ENCODE measurements at places on chromosomes 2 and 18.

DNA sequence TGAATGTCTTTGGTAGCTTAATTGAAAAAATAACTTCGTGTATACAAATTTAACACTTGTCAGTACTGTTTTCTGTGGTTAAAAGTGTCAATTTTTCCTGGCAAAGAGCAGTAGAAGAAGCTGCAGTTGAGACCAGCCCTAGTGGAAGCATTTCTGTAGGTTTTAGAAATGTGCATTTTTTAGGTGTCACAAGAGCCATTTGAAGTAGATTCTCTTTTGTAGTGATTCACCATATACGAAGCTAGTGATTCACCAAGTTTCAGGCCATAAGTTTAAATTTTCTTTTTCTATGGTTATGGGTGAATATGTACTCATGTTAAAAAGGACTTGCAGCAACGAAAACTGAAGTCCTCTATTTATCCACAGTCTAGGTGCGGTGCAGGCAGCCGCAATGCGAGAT is 4.2 kb downstream of the NABP1 start:
- DNase-seq = no peak

- DNase-seq = no peak
Measured at GRCh38 chr2:44852594-44852993, 88.9 kb upstream of the SIX3 start.

GRCh38 chr18:45596036-45596435 is 19.2 kb upstream of the SLC14A2 start:
- no peak for DNase-seq

DNA sequence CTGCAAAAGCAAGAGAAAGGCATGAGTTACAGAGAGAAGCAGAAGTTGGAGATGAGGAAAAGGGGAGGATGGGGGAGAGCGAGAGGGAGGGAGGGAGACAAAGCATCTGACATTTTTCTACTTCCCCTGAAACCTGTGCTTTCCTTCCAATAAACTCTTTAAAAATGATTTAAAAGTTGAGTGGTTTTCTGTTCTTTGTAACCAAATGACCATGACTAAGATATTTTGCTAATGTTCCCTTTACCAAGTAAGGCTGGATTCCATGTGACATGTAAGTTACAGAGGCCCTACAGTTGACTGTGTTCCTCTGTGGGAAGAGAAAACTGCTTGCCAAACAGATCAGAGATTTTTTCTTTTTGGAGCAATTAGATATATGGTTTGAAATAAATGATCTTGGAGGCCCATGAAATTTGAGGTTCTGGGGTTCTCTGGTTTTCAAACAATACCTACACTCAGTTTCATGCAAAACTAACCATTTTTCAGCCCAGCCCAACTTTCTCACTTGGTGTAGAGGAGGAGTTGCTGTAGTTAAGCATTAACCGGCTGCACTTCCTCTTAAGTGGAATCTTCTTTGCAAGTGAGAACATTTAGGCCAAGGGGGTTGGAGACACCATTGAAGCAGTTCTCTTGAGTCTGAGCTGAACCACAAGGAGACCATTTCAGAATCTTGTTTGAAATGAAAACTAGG is 34.5 kb downstream of the INSIG2 start:
- DNase-seq = no peak

DNA sequence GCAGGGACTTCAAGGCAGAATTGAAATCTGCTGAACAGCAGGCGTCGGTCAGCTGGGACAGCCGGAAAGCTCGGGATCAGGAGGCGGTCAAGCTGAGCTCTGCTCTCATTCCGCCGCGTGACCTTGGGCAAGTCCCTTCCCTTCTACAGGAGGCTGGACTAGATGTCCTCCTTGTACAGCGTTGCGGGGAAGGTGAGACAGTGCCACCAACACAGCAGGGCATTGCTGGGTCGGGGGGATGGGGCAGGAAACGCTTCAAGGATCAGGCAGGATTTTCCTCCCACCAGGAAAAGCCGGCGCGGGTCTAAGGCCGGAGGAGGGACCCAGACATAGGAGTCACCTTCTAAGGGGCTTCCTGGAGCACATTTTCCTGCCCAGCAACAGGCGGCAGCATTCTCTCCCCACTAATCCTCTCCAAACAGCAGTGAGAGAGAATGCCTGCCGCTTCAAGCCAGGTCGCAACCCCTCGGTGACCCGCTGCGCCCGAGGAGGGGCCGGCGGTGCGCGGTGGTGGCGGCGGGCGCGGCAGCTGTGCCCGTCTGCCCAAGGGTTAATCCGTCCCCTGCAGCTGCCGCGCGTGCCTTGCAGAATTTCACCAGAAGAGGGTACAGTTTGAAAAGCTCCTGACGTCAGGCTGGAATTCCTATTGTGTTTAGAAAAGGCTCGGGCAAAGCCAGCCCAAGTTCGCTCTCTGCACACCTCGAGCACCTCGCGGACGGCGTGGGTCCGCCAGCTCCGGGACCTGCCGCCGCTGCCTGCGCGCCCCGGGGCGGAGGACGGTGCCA is at the start of gene KCNF1:
Gene KCNF1 (plus strand): TSS at position 644 of the 785 bp plus-strand sequence. CDS start 493 bp downstream, outside the sequence.
- no peak for DNase-seq

GRCh38 chr2:52857722-52858121 is 909.9 kb upstream of the CHAC2 start:
- no peak for DNase-seq

GRCh38 chr2:200050921-200051610 is 95.7 kb downstream of the MAIP1 start:
- DNase-seq = no peak

GRCh38 chr2:96344011-96344410 is 8.4 kb downstream of the NCAPH start:
- no peak for DNase-seq

- no peak for DNase-seq
Measured at GRCh38 chr18:56197241-56197859, 441.0 kb downstream of the TXNL1 start.

DNA sequence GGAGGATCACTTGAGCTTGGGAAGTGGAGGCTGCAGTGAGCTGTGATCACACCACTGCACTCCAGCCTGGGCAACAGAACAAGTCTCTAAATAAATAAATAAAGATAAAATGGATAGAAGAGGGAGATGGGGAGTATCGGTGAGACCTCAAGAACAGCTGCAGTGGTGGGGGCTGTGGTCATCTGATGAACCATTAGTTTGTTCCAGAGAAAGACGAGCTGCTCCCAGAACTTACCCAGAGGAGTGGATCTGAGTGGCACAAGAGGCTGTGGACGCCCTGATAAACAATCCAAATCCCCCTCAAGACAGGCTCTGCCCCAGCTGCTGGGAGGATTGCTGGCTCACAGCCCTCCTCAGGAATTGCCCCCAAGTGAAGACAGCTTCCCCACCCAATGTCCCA is 26.7 kb downstream of the TMEM127 start:
- DNase-seq = no peak

- DNase-seq = no peak
Measured at GRCh38 chr2:190354003-190354690, 10.8 kb downstream of the INPP1 start.

DNA sequence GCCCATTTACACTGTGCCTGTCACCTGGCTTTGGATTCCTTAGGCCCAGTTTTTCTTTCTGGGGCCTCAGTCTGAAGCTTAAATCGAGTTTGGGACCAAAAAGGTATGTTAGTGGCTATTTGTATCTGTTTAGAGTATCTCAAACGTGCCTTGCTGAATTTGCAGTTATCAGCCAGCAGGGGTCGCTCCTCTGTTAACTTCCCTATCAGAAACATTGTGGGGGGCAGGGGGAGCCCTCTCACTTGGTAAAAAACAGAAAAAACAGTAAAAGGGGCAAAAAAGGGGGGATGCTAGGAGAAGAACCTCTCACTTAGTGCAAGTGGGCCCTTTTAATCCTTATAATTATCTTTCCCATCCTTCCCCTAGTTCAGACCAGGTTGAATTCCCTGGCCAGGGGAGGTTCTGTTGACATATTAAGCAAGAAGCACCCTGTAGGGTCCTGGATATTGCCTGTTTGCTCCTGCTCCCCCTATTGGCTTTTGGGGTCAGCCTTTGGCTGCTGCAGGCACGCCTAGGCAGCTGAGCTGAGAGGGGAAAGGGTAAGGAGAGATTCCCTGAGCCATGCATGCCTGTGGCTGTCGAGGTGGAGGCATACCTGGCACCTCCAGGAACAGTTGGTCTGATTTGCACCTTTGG is 8.8 kb upstream of the IFIH1 start:
- DNase-seq = no peak

GRCh38 chr2:76202866-76203265 is 492.2 kb upstream of the GCFC2 start:
- DNase-seq = no peak

DNA sequence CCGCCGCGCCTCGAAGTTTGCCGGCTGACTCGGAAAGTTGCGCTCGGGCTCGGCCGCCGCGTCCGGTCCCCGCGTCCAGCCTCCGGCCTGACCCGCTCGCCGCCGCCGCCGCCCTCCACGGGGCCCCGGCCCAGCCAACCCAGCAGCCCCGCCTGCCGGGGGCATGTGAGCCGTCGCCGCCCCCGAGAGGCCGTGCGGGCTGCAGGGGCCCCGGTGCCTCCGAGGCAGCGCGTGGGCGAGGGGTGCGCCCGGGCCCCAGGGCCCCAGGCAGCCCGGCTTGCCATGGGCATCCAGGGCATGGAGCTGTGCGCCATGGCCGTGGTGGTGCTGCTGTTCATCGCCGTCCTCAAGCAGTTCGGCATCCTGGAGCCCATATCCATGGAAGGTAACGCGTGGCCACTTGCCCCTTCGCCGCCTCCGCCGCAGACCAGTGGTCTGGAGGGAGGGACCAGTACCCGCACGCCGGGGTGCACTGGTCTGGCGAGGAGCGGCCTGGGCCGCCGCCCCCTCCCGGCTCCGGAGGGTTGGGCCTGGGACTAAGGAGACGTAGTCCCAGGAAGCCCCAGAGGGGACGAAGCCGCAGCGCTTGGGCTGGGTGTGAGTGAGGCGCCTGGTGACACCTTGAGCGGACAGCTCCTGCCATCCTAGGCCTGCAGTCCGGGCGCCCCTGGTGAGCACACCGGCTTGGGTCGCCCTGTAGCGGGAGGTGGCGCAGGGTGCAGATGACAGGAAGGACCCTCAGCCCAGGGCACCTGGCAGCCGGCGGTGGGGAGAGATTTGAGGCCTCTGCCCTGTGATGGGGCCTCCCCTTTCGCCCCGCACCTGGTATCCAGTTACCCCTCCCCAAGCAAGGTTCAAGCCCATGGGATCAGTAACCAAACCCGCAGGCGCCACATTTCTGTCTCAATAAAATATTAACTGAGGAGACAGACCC is 49.9 kb downstream of the KCNIP3 start:
- DNase-seq = no peak

GRCh38 chr2:23596316-23596885 is 211.4 kb downstream of the KLHL29 start:
- DNase-seq = no peak

DNA sequence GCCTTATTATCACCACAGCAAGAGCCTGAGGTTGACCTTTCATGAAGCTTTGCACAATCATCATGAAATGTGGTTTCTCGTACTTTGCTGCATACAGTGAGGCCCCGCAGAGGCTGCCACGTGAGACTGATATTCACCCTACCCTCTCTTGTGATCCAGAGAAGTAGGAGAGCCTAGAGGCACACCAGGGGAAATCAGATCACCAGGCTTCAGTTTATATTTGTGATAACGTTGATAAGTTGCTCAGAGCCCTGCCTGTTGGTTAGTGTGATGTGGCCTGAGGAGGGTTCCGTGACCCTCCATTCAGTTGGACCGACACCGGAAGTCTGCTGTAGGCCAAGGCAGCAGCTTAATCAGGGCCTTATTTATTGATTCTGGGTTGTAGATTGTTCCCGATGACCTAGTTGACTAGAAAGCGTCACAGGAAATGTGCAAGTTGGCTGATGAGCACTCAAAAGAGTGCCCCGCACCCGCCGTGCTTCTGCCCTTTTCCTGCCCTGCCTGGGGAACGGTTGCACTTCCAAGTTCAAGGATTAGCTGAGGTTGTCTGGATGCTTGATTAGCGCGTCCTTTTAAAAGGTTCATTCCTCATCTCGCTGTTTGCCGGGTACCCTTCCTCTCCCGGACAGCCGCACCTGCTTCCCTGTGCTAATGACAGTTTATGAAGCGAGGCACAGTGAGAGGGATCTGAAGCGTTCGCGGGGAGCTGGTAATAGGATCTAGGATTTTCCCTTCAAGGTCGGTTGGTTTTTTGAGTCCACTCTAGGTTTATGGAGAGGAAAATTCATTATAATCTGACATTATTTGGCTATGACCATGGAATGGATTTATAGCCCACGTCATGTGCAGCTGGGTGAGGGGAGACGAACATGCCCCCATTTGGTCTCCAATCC is 146.4 kb downstream of the SH3RF3 start:
- no peak for DNase-seq

GRCh38 chr2:175871331-175872004 is 130.6 kb downstream of the LNPK start:
- DNase-seq = no peak

DNA sequence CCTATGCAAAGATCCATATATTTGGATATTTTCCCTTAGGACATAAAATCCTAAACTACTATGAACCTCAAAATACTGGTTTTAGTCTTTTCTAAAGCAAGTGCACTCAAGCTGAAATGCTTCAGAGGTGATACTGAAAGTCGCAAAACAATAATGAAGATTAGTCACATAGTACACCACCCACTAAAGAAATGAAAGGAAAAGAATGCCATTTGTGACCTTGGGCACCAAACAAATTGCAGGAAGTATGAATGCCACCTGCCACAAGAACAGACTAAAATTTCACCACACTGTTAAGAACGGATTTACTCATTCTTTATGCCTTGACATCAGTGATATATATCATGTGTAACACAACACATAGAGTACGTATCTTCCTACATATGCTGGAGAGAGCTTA is 161.5 kb downstream of the ZNF521 start:
- DNase-seq = no peak

- DNase-seq = no peak
Measured at GRCh38 chr18:49997558-49997957, 184.2 kb upstream of the ACAA2 start.

DNA sequence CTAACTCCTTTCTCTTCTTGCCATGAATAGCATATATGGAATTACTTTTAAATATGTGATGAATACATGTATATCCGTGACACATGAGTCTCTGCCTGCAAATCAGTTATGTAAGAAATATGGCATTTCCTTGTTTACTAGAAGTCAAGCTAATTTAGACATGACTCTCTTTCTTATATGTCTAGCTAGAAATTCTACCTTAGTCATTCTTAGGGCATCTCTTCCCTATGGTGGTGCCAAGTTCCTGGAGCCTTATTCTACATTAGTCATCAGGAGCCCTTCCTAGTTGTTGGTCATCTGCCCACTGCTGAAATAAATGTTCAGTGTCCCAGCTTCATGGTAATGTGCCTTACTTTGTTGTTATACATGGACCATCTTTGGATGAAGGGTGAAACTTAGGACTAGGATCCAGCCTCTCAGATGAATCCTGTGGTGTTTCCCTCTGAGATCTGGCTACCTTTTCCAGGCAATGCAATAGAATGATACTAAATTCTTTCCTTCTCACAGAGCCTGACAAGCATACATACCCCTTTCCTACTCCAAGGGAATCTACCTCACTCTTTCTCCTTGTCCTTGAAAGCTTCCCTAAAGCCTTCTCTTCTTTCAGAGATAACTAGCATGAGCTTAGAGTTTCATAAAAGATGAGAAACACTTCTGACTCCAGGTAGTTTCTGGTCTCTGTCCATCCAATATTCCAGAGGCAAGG is 415.3 kb upstream of the VWC2L start:
- DNase-seq = no peak

- DNase-seq = no peak
Measured at GRCh38 chr2:43007901-43008300, 215.5 kb upstream of the HAAO start.
